Activated CD8-positive, alpha-beta memory T cell treated with anti-CD3 and anti-CD28 coated beads for 1 hour (primary cell): ENCODE measurements at places on chromosomes 6 and 20.

DNA sequence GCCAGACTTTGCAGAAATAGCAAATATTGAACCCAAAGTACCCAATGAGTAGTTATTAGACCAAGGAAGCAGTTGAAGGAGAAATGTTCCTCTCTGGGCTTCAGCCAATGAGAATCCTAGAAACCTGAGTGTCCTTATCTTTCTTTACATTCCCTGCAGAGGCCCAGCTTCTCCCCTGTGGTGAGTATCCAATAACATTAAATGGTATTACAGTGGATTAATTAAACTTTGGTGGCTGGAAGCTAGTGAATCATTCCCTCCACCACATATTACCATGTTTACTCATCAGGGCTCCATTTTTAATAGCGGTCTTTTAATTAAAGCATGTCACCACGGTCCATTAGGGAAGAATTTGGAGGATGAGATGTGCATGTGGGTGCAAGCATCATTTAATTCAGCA, 74.0 kb downstream of the UNC5CL start:
- DNase-seq, result no peak

DNA sequence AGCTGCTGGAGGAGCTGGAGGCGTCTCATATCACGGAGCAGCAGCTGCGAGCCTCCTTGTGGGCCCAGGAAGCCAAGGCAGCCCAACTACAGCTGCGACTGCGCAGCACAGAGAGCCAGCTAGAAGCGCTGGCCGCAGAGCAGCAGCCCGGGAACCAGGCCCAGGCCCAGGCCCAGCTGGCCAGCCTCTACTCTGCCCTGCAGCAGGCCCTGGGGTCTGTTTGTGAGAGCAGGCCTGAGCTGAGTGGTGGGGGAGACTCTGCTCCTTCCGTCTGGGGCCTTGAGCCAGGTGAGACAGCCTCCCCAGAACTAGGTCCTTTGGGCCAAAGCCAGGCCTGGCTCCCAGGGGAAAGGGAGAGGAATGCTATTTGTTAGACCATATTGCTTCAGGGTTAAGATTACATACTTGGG, 31.7 kb downstream of the C20orf173 start:
- no peak for DNase-seq

GRCh38 chr6:136471922-136472321, 78.3 kb downstream of the MAP7 start:
- no peak for DNase-seq

DNA sequence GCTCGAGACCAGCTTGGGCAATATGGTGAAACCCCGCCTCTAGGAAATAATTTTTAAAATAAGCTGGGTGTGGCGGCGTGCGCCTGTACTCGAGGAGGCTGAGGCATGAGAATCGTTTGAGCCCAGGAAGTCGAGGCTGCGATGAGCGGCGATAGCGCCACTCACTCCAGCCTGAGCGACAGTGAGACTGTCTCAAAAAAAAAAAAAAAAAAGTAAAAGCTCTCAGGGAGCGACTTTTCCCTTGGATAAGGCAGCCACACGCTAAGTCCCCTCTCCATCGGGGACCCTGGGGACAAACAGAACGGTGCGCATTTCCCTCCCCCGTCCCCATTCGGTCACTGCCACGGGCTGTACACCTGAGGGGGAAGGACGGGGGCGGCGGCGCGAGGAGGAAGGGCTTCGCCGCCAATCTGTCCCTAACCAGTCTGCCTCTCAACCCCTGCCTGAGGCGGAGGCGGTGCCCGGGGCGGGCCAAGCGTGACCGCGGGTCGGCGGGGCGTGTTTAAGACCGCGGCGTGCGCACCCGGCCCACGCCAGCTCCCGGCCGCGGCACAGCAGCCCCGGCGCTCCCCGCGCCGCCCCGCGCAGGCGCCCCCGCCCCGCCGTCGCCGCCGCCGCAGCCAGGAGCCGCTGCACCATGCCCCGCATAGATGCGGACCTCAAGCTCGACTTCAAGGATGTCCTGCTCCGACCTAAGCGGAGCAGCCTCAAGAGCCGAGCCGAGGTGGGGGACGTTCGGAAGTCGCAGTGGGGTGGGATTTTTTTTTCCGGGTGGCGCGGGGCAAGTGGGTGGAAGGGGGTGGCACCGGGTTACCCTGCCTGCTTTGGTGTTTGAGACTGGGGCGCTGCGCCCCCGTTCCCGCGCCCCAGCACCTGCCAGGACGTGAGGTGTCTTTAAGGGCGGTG, at the start of gene GMPR:
Gene GMPR, plus strand, starts transcription at position 531 of the 906 bp plus-strand sequence. Its CDS starts 107 bp downstream, at position 638.
- DNase-seq, result peak; percentile 14

GRCh38 chr6:159043251-159043650, 1.5 kb downstream of the TAGAP start:
- no peak for DNase-seq

DNA sequence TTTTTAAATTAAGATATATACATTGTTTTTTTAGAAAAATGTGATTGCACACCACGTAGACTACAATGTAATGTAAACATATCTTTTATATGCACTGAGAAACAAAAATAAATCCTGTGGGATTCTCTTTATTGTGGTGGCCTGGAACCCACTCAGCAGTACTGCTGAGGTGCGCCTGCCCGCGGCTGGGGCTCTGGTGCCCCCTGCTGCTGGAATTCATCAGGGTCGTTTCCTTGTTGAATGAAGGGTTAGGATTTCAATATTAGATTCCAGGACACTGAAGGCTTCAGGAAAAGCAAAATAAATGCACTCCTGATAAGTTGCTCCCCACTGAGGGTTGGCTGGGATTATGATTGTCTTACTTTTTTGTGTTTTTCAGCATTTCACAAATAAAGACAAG, 175.8 kb upstream of the GGTLC1 start:
- DNase-seq, result no peak

DNA sequence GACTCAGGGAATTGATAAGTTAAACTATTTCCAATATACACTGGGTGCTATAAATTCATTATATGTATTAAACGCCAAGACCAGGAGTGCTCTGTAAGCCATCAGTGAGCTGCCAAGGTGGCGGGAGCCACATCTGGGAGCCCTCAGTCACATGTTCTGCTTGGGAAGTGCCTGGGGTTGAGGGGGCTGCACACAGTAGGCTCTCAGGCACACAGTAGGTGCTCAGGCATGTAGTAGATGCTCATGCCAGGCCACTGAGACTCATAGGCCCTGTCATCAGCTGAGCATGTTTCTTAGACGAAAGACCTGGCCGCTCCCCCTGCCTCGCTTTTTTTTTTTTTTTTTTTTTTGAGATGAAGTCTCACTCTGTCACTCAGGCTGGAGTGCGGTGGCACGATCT, 83.3 kb upstream of the BHLHE23 start:
- DNase-seq, result no peak

- DNase-seq, result no peak
Measured at GRCh38 chr6:151493804-151494234, at the start of gene CCDC170. TSS of gene CCDC170 (plus strand) at chr6:151494017. CDS start at chr6:151494129, 112 bp downstream.

DNA sequence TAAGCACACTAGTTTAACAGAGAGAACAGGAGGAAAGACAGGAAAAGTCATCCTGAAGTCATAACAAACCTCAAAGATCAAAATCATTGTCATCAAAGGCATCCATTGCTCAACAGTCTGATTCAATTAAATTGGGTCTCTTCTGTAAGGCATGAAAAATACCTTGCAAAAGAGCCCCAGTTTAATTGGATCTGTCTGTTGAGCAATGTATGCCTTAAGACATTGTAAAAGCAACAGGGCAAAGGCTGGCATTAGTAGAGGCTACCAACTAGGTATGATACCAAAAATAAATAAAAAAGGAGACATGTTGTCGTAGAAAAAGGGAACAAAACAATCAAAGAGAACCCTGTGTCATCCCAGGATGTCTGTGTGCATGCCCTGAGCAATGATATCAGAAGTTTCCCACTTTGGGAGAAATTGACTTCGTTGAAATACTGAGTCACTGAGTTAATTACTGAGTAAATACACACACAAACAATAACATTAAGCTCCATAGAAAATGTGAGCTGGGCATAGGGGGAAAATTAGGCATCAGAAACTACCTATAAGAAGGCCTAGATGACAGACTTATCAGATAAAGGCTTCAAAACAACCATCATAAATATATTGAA, 1013.8 kb upstream of the CITED2 start:
- DNase-seq, result no peak

DNA sequence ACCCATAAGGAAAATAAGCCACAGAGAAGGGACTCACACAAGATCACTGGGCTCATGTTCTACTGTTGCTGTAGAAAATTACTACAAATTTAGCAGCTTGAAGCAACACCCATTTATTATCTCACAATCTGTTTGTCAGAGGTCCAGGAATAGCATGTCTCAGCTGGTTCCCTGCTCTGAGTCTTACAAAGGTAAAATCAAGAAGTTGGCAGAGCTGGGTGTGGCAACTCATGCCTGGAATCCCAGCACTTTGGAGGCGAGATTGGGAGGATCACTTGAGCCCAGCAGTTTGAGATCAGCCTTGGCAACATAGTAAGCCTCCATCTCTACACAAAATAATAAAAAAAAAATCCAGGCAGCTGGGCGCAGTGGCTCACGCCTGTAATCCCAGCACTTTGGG, 28.5 kb upstream of the ZNF831 start:
- no peak for DNase-seq

GRCh38 chr6:160035693-160036330, 66.9 kb downstream of the IGF2R start:
- DNase-seq, result no peak

- DNase-seq, result no peak
Measured at GRCh38 chr6:147078602-147079001, 125.6 kb upstream of the STXBP5 start.

GRCh38 chr6:89009624-89010059, 46.2 kb upstream of the RNGTT start:
- DNase-seq, result no peak

DNA sequence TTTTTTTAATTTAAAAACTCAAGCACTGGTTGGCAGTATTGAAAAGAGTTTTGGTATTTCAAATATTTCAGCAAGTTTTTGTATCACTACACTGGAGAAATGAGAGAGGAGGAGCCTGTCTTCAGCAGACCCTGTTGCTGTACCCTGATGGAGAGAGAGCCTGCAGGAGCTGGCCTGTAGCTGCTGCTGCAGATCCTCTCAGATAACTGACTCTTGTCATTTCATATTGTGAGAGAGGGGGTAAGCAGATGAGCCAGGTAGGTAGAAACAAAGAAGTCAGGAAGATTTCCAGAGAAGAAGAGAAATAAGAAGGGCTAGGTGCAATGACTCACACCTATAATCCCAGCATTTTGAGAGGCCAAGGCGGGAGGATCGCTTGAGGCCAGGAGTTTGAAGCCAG, 64.1 kb upstream of the TBC1D7 start:
- no peak for DNase-seq

GRCh38 chr6:7588506-7588905, 1.5 kb upstream of the SNRNP48 start:
- no peak for DNase-seq

GRCh38 chr6:168606722-168607121, 165.7 kb downstream of the SMOC2 start:
- no peak for DNase-seq

DNA sequence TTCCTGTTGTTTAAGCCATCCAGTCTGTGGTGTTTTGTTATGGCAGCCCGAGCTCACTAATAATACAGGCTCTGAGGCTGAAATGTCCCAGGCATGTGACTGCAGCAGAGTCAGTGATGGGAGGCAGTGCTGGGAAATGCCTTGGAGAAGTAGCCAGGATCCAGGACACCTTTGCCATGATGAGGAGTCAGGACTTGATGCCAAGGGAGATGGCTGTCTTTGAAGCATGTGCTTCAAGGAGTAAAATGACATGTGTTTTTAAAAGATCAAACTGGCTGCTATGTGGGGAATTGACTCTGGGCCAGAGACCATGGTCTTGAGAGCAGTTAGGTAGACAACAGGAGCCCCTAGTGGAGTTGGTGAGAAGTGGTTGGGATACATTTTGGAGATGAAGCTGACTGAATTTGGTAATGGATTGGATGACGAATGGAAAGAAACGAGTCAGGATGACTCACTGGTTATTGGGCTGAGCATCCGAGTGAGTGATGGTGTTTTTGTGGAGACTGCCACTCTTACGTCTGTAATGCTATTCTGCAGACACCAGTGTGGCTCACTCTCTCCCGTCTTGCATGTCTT, 322.2 kb downstream of the PLCB1 start:
- DNase-seq, result no peak
